ENCODE measurements at places on chromosomes 12 and 14. TPM values are rescaled to one million over a fixed set of nuclear protein-coding genes. Genes with fewer than 3 reads are reported as not detected.

RPS6KL1 gene
- total RNA-seq: 7.5 TPM

KLHL33 gene
- 0.08 TPM for total RNA-seq

ESRRB gene
- total RNA-seq: not detected

FSCB gene
- total RNA-seq: not detected

TSPAN8 gene
- total RNA-seq: 31.6 TPM

BICDL1 gene
- 128 TPM for total RNA-seq

RD3L gene
- total RNA-seq: not detected
